ENCODE measurements at places on chromosomes 6 and 20.

GRCh38 chr6:89037141-89037900 lies 43.2 kb upstream of the PNRC1 start:
- no peak for DNase-seq

DNA sequence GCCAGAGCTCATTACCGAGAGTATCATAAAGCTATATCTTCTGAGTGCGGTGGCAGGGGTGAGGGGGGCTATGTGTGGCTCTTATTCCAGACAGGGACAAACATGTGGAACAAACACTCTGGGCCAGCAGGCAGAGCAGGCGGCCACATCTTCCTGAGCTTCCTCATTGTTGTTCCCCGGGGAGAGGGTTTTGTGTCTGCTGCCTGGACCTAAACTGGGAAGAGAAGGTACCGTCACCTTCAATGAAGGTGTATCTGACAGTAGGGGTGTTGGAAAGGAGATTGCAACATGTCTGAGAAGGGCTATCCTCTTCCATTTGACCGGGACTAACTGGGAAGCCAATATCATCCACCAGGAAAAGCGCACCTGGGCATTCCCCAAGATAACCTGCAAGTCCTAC lies 1.6 kb upstream of the TFAP2D start:
- no peak for DNase-seq

GRCh38 chr6:16206595-16207037 lies 31.8 kb upstream of the GMPR start:
- DNase-seq: no peak

DNA sequence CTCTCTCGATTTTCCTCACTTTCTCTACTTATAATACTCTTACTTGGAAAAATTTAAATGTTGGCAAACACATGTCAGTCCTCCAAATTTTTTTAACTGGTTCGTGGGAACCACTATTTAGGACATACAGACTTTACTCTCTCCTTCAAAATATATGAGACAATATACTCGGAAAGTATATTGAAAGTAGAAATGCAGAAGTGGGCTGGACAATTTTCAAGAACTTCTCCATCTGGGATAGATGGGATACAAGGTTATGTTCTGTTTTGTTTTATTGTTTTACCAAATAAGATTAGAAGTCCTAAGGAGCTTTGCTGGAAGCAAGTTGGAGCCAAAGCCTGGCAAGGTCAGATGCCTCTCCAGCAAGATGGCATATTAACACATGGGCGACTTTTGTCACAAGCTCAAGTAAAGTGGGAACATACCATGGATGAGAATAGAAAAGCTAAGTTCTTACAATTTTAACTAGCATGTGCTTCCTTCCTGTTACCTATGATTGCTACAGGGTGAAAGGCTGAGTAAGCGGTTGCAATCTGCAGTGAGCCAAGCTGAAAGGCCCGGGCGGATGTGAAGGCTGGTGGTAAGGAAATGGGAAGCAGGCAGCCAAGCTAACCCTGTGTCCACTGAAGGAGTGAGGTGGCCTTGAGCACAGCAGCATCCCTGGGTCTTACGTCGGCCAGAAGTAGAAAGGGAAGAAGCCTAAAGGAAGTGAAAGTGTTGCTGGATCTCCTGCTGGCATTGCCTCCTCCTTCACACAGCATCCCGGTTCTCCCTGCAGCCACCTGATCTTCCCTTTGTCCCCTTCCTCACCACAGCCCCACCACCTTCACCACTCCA lies 7.1 kb downstream of the MAP3K5 start:
- DNase-seq: no peak

All from esophagus squamous epithelium (tissue), 5 donors.